ENCODE measurements at places on chromosomes 12 and 14.
A peak's percentile ranks its signal among the peaks of the same experiment; 100 is the strongest.

DNA sequence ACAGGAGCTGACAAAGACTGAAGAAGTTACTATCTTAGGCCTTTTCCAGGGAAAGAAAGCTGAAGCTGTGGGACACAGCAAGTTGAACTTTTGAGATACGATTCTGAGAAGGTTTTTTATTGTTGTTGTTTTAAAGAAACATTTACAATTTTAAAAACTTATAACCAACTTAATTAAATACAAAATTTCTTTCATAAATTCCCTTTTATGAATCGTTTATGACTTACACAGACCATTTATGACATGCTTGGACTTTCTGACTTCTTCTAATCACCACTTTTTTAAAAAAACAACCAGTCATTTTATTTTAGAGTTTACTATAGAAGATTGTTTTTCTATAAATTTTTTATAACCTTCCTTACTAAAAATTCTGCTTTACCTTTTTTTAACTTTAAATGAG, 68.7 kb downstream of the DHRS2 start:
- DNase-seq: no peak

DNA sequence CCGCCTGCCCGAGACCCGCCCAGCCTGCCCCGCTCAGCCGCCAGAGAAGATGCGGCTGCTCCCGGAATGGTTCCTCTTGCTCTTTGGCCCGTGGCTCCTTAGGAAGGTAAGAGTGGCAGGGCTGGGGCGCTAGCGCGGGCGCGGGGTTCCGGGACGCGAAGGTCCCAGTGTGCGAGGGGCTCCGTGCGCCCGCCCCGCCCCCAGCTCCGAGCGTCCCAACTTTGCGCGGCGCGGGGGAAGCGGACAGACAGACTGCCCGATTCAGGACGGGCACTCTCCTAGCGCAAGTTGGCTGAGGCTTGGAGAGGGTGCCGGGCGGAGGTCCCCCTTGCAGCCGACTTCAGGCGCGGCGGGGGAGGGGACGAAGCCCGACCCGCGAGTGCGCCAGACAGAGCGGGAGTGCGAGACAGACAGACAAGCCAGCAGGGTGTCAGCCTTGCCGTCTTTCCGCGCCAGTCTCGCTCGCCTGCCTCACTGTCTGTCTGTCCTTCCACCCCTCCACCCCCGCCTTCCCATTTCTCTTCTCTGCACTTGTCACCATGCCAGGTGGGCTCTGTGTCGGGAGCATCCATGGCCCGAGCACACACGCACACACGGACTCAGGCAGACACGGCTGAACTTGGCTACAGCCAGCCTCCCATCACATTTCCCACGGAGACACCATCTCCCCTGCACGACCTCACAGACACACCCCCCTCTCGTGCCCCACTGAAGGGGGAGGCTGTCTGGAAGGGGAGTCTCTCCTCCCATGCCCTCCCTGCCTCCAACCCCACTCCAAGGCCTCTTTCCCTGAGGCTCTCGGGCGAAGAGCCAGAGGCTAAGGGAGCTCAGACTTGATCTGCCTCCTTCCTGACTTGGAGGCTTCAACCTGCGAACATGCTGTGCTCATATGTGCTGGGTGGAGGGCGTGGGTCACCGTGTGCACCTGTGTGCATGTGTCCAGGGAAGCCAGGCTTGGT, 606 bp downstream of the NXPH4 start:
- no peak for DNase-seq

- DNase-seq: no peak
Observed at GRCh38 chr12:1619587-1619986, 9.4 kb upstream of the WNT5B start.

- no peak for DNase-seq
Observed at GRCh38 chr12:122964439-122965257, 1.6 kb downstream of the ABCB9 start.

DNA sequence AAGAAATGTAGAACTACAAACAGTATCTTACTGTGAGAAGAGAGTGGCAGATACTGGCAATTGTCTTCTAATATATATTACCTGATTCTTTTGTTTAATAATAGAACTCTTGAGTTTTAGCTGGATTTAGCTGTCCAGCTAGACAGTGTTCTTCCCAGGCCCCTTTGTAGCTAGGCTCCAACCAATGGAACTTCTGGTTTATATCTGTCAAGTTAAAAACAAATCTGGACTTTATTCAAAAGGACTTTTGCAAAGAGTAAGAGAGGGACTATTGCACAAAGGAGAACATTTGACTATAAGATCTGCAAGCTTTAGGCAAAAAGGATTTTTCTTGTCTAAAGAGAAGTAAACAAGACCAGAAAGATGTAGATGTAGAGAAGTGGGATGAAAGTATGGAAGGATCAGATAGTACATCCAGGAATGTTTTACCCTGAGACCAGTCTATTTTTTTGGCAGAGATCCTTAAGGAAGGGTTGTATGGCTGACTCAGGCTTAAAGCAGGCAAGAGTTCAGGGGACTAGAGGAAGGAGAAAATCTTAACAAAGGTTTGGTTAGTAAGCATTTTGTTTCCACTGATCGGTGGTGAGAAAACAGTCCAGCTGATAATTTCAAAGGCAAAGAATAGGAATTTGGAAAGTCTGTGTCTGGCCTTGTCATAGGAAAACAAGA, 111.1 kb upstream of the PLEKHA5 start:
- DNase-seq: no peak

DNA sequence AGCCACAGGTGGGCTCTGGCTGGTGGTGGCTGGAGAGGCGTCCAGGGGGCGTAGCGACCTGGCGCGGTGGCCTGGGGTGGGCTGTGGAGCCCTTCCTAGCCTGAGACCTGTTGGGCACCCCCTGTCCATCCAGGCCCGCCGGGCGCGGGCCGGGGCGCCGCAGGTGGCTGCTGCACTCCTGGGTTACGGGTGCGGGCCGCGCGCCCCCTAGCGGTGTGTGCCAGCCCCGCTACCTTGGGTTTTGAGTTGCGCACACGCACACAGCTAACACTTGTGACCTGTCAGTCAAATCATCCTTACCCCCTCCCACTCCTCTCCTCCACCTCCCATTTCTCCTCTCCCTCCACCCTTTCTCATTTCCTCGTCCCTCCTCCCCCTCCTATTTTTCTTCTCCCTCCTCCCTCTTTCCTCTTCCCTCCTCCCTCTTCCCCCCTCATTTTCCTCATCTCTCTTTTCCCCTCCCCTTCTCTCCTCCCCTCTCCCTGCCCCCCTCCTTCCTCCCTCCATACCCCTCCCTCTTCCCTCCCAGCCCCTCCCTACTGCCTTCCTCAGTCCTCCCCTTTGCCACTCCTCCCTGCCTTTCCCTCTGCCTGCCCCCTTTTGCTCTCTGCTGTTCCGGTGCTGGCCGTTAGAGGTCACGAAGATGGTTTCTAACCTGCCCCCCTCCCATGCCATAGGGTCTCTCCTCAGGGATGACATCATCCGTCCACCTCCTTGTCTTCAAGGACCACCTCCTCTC, 2.3 kb downstream of the MEG3 start:
- no peak for DNase-seq

GRCh38 chr12:53700567-53700966, 24.7 kb upstream of the ATP5MC2 start:
- DNase-seq: no peak

- no peak for DNase-seq
Observed at GRCh38 chr14:26959437-26959836, 361.6 kb upstream of the NOVA1 start.

DNA sequence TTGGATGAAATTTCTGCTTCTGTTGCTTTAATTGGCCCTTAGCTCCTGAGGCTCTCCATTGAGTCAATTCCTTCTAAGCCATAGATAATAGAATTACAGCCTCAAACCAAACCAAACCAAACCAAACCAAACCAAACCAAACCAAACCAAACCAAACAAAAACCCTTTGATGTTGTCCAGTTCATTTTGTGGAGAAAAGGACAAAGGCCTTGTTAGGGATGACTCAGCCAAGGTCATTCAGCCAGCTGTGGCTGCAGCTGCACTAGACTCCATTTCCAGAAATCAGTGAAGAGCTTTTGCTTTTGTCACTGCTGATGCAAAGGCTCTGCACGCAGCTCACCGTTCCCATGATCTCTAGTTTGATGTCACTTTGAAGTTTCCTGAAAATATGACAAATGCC, 82.2 kb upstream of the RMST start:
- DNase-seq: no peak

- DNase-seq: no peak
Observed at GRCh38 chr12:89450907-89451306, 73.7 kb downstream of the GALNT4 start.

DNA sequence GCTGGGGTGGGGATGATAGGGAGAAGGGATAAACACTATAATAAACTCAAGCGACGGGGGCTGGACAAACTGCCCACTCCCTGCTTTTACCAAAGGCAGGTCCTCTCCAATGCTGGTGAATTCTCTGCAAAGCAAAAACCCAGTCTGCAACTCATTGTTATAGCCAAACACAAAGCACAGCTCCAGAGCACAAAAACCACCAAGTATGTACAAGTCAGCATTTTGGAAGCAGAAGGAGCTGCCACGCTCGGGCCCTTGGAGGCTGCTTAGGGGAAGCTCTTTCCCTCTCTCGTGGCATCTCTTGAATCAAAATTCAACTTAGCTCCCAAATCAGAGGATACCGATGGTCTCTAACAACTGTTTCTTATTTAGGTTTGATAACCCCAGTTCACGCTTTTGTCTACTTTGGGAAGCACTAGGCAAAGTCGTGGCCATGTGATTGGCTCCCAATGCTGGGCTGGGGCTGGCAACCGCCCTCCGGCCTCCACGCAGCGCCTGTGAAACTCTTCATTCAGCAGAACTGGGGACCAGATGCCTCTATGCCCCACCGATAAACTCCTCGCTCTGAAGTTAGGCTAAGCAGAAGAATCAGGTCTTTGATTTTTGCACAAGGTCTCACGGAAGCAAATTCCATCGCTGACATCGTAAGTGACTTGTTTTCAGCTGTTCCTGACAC, 158.5 kb upstream of the FOXN3 start:
- no peak for DNase-seq

- DNase-seq: no peak
Observed at GRCh38 chr12:46388427-46389021, 16.0 kb upstream of the SLC38A2 start.

DNA sequence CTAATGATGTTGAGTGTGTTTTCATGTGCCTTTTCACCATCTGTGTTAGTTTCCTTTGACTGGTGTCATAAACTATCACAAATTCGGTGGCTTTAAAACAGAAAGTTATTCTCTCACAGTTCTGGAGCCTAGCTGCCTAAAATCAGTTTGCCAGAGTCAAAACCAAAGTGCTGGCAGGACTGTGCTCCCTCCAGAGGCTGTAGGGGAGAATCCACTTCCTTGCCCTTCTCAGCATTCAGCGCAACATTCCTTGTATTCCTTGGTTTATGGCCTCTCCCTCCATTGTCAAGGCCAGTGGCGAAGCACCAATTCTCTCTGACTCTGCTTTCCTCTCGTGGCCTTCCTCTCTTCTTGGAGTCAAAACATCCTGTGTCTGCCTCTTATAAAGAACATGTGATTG, 174.2 kb upstream of the PDE3A start:
- no peak for DNase-seq

DNA sequence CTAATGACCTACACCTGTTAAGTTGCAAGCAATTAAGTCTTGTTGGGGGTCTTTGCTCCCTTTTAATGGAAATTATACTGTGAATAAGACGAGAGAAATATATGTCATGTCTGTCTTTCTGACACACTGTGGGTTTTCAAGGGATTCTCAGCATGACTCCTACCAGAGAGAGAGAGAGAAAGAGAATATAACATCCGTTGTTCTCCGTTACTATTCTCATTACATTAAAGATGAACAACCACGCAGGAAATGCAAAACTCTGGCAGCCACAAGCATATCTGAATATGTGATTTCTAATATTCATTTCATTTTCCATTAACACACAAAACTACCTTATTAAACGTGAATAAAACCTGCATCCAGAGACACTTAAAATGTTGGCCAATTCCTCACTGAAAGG, 67.3 kb upstream of the EGLN3 start:
- peak; percentile 13 for DNase-seq

GRCh38 chr14:68668531-68668930, 124.3 kb downstream of the ZFP36L1 start:
- no peak for DNase-seq

- DNase-seq: no peak
Observed at GRCh38 chr12:101599311-101599710, 4.5 kb downstream of the MYBPC1 start.

- DNase-seq: no peak
Observed at GRCh38 chr14:24440606-24441399, 1.8 kb downstream of the SDR39U1 start.

GRCh38 chr12:48004053-48004941, at the start of gene COL2A1:
COL2A1 (minus strand) TSS chr12:48004476; CDS start chr12:48004321, 155 bp downstream.
- peak; percentile 4 for DNase-seq

- DNase-seq: no peak
Observed at GRCh38 chr14:72745546-72745945, 148.4 kb downstream of the DPF3 start.

DNA sequence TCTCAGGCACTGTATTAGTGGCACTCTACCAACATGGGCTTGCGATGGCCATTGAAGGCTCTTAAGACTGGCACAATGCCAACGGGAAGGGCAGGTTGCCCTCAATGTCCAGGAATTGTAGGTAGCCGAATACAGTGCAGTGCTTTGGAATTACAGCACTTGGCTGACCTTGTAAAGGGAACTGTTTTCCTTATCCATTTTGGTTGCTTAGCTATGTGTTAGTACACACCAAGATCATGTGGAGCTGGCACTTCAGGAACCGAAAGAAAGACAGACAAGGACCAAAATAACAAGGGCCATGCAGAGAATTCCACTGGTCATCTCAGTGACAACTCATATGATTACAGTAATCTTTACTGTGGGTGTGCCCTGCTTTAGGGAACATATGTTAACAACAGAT, 72.7 kb downstream of the DYRK2 start:
- DNase-seq: no peak

- no peak for DNase-seq
Observed at GRCh38 chr14:74223016-74223415, 16.2 kb upstream of the VSX2 start.

DNA sequence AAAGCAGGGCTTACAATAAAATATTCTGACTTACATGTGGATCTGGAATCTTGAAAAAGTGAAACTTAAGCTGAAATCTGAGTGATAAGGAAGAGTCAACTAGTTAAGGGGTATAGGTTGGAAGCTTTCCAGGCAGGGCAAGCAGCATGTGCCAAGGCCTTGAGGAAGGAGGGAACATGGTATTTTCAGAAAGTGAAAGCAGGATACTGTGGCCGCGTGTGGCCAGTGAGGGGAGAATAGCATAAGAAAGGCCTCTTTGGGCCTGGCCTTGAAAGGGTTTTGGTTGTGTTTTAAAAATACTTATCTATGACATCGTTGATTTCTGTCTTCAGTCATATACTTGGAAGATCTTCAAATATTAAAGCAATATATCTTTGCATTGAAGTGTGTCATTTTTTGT, 213.4 kb downstream of the AKAP6 start:
- no peak for DNase-seq

DNA sequence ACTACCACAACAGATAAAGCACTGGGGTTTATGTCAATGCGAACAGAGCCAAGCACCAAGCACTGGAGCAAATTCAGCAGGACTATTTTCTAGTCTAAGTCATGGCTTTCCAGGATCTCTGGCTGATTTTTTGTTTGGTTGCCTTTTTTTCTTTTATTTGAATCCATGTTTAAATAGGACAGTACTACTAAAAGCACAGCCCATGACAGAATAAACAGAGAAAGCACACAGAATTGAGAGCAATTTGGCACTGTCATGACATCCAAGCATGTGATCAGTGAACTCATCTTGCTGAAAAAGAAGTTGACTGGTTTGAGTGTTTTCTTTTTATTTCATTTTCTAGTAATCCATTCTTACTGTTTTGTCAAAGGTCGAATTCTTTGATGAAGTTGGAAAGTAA, 23.1 kb upstream of the RERG start:
- no peak for DNase-seq

- DNase-seq: no peak
Observed at GRCh38 chr12:99985631-99986030, 895 bp upstream of the ANKS1B start.
